ENCODE measurements at places on chromosomes 13 and 19. TPM values are rescaled to one million over a fixed set of nuclear protein-coding genes. Genes with fewer than 3 reads are reported as not detected.

Gene SELENOV
- not detected for total RNA-seq

Gene LRP3
- 40.3 TPM for total RNA-seq

Gene C1QTNF9B
- total RNA-seq, result not detected

Gene ANKRD24
- 2.9 TPM for total RNA-seq

Gene ADGRE3
- not detected for total RNA-seq
